ENCODE measurements at places on chromosomes 2 and 18.

GRCh38 chr18:53935803-53936202, 288.7 kb downstream of the MBD2 start:
- no peak for DNase-seq

GRCh38 chr2:62287899-62288880, 92.3 kb downstream of the B3GNT2 start:
- peak; percentile 42 for DNase-seq

GRCh38 chr18:32405588-32405987, 65.1 kb downstream of the GAREM1 start:
- no peak for DNase-seq

DNA sequence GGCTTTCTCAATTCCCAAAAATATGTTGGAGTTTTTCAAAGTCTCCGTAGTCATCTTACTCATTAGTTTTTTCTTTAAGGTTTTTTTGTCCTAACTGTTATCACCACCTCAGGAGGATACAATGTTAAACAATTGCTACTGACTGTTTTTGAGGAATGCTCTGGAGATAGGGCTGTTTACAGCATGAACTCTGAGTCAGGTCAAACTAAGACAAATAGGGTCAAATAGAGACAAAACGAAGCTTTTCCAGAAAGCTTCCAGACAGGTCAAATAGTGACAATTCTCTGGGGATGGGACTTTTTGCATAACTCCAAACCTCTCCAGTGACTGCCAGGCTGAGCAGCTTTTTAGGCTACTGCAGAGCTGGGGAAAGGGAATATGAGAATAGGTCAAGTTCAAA, 15.2 kb upstream of the DIPK1C start:
- DNase-seq: no peak

DNA sequence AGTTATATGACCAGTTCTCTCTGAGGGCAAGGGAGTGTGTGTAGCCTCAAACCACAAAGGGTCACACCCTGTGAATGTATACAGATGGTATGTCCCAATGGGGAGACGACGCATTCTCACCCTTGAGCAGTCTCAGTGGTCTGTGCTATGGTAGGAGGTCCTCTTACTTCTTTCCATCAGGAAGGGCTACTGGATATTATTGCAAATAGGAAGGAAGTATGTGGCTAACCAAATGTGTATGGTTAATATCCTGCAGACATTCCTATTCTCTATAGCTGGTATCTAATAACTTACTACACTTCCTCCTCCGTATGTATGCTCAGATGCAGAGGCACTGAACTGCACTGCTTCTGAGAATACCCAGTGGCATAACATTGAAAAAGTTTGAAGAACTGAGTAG, 306.7 kb upstream of the CCDC68 start:
- no peak for DNase-seq

GRCh38 chr2:86825036-86825692, 34.5 kb upstream of the CD8A start:
- no peak for DNase-seq

- no peak for DNase-seq
Measured at GRCh38 chr2:121895723-121896571, 140.5 kb downstream of the TSN start.

DNA sequence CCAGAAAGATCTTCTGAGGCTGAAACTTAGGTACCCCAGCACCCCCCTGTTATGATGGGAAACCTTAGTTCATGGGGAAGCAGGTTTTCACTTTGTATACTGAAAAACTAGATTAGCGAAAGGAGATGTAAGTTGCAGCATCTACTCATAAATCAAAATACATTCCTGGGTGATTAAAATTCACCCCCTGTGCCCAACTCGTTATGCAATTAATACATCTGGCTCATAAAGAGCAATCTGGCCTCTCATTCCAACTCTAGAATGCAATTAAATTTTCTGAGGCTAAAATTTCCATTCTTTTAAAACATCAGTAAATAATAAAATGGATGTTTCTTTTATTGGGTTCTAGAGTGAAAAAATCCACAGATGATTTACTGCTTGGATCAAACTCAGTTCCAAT, 110.9 kb upstream of the BZW1 start:
- no peak for DNase-seq

DNA sequence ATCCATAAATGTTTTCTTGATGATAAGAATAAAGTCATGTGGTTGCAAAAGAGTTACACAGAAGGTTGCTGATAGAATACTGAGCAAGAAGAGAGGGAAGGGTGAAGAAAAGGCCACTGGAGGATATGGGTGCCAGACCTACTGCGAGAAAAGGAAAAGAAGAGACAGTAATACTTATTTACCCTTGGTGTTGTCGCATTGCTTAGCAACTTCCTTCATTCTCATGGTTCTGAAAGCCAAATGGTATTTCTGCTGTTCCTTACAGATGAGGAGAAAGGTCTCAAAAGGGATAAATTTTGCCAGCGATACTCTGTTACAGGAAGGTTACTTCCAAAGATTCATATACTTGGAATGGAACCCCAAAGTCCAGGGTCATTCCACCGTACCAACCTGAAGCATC, 62.5 kb downstream of the LHCGR start:
- DNase-seq: no peak

GRCh38 chr2:181378491-181378890, 78.7 kb upstream of the ITGA4 start:
- no peak for DNase-seq

GRCh38 chr2:11152591-11152990, 2.7 kb upstream of the SLC66A3 start:
- DNase-seq: no peak

- no peak for DNase-seq
Measured at GRCh38 chr18:59758837-59759236, 61.6 kb upstream of the CCBE1 start.

- DNase-seq: no peak
Measured at GRCh38 chr2:86021396-86022378, 84.0 kb downstream of the POLR1A start.

DNA sequence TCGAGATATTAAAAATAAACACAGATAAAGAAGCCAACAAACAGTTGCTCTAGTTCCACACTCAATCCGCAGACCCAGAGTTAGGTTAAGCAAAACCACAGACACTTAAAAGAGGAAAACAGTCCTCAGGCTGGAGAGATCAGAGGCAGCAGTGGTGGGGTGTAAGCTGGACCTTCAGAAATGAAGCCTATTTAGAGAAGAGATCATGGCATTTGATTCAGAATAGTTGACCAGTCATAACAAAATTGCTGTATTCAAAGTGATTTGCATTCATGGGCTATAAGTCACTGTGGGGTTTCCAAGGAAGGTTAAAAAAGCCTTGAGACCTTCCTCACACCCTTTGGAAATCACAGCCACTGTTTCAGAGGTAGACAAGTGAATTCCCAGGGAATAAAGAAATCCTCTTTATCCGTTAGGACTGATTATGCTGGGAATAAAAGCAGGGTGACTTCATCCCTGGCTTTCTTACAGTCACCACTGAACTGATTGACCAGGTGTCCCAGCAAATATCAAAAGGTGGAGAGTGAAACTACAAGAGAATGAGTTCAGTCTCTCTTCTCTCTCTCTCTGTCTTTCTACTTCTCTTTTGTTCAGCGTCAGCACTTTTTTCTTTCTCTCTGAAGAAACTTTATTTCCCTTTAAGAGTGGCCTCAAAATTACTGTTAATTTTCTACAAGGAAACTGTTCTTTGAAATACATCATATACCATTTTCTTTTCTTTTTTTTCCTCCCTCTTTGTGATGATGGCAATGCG, 171.8 kb upstream of the PIK3C3 start:
- no peak for DNase-seq

DNA sequence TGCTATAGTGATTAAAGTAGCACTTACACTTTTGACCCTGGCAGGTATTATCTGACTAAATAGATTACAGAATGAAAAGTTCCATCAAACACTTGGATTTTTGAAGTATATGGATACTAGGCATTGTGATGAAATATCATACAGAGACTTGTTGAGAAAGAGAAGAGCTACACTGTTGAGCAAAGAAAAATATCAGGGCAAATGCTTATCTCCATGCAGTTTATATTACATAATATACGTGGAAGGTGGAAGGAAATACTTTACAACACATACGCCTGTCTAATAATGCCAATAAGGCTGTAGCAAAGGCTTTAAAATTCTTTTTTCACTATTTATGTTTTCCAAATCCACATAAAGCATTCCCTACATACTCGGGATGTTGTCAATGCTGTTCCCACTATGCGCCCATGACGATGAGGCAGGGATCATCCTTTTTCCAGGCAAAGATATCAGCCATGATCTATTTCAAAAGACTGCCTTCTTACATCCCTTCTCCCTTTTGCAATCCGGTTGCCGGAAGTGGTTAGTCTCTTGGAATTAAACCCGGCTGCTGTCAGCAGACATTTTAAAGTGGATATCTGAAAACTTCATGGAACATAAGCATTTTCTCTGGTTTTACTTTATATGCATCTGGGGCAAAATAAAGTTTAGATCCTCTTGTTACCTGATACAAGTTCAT, 92.6 kb upstream of the ITGA4 start:
- no peak for DNase-seq

GRCh38 chr18:74013955-74014354, 133.7 kb downstream of the FBXO15 start:
- DNase-seq: no peak

DNA sequence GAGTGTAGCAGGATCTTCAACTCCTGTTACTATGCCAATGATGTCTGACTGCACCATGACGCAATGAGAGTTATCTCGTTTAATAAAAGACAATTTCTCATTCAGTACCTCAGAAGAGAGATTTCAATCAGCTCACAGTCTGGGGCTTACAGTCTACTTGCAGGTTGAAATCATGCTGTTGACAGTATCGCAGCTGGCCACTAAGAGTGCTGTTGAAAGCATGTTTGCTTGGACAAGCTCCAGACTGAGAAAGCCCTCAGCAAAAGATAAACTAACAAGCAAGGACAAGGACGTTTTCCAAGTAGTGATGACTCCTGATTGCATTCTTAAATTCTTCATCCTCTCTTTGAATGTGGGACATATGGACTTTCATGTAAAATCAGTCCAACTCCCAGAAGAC, 145.2 kb upstream of the SYT4 start:
- no peak for DNase-seq

GRCh38 chr2:176745543-176746200, 466.9 kb upstream of the HNRNPA3 start:
- DNase-seq: no peak

- no peak for DNase-seq
Measured at GRCh38 chr2:166671235-166671634, 177.2 kb upstream of the SCN7A start.

DNA sequence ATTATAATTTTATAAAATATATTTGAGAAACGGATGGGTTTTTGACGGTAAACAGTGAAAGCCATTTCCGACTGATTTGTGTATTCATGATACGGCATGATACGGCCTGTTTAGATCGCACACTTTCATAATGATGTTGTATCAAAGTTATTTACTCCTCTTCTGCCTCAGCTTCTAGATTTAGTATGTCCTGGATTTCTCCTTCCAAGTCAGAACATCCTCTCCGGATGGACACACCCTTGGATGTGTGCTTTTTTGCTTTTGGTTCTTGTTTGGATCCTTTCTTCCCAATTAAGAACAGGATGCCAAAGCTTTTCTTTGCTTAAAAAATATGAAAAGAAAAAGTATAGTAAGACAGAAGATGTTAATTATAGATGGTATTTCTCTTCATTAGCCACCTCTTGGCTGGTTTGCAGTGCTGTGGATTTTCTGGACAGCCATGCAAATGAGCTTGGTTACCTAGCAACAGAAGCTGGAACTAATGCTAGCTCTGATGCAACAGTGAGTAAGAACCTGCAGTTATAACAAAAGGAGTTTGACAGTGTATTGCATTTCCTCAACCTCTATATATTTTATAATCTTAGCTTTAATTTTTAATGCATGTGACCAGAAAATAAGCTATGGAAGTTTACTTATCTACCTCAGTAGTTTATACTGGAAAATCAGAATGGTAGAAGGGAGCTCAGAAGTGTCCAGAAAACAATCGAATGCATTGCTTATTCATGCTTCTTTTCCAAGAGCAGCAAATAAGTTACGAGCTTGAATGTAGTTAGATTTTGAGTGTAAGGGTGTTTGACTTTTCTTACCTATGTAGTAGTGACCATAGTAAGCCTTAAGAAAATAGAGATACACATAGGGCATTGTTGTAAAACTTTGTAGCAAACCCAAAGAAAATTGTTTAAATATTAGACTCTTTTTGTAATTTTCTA, 27.9 kb downstream of the RMND5A start:
- DNase-seq: peak; percentile 20

DNA sequence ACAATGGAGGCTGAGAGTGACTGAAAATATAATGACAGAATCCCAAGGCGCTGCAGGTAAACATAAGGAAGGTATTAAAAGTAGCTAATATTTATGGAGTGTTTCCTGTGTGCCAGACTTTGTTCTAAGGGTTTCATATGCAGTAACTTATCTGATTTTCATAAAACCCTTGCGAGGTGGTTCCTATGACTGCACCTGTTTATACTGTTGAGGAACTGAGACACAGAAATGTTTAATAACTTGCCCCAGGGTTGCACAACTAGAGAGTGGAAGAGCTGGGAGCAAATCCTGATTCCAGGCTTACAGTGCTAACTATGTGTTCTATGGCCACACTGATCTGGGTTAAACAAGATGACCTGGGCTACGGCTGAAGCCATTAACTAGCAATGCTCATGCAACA, 2.4 kb downstream of the SP110 start:
- peak; percentile 34 for DNase-seq

DNA sequence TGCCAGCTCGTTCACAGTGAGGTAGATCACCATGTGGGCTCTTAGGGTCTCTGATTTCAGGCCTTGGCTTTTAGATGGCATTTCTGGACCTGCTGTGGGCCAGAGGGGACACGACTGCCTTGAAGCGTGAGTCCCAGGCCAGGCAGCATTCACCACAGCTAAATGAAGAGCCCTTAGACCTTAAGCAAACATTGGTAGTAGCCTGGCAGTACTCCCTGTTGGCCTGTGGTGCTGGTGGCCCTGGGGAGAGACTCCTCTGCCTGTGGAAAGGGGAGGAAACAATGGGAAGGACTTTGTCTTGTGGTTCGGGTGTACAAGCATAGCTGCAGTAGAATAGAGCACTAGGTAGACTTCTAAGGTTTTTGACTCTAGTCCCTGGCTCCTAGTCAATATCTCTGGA, 456.0 kb upstream of the DCC start:
- DNase-seq: no peak

DNA sequence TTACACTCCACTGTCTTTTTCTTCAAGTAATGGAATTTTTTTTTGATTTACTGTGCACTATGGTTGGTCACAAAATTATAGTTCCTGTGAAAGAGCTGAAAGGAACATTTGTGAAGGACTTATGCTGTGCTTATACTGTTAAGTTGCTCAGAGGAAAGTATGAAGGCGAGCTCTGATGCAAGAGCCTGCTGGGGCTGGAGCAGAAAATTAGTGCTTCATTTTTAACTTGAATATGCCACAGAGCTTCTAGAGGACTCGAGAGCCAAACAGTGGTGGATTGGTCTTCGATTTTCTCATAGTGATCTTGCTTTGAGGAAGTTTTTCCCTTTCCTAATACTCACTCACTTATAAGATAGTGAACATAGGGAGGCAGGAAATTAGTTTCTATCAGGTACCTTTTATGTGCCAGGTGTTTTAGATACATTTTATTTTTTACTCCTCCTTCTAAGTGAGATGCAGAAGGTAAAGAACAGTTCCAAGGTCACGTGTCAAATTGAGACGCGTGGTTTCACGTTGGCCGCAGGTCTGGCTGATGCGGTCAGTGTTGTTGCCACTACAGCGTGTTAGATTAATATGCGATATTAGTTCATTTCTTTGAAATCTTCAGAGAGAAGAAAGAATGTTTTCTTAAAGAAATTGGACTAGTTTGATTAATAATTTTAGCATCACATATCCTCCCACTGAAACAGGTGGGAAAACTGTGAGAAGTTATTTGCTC, 20.2 kb downstream of the GATA6 start:
- DNase-seq: peak; percentile 48

- no peak for DNase-seq
Measured at GRCh38 chr2:39158351-39158750, 37.5 kb upstream of the SOS1 start.
